Stimulated activated CD4-positive, alpha-beta T cell treated with anti-CD3 and anti-CD28 coated beads, Interleukin-2, amount 100 ng/mL, for 48 hours (primary cell): ENCODE measurements at places on chromosomes 1 and 21.

- DNase-seq, result no peak
These were observed 34.1 kb downstream of the RGSL1 start for GRCh38 chr1:182484067-182484466.

DNA sequence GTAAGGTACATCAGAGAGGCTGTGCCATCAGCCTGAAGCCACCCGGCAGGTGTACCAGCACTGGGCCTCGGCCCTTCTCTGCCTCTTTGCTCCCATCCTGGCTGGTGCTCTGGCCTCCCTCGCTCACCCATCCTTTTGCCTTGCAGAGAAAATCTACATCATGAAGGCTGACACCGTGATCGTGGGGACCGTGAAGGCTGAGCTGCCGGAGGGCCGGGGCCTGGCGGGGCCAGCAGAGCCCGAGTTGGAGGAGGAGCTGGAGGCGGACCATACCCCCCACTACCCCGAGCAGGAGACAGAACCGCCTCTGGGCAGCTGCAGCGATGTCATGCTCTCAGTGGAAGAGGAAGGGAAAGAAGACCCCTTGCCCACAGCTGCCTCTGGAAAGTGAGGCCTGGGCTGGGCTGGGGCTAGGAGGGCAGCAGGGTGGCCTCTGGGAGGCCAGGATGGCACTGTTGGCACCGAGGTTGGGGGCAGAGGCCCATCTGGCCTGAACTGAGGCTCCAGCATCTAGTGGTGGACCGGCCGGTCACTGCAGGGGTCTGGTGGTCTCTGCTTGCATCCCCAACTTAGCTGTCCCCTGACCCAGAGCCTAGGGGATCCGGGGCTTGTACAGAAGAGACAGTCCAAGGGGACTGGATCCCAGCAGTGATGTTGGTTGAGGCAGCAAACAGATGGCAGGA, 24.5 kb upstream of the TNFRSF1B start:
- no peak for DNase-seq

DNA sequence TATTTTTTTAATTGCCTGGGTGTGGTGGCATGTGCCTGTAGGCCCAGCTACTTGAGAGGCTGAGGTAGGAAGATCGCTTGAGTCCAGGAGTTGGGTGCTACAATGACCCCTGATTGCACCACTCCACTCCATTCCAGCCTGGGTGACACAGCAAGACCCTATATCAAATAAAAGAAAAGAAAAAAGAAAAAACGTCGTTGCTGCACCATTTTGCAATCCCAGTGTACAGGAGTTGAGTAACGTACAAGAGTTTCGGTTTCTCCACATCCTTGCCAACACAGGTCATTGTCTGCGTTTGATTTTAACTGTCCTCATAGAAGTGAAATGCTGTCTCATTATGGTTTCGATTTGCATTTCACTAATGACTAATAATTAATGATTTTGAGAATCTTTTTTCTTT, 7.9 kb downstream of the ZNF684 start:
- DNase-seq, result no peak

DNA sequence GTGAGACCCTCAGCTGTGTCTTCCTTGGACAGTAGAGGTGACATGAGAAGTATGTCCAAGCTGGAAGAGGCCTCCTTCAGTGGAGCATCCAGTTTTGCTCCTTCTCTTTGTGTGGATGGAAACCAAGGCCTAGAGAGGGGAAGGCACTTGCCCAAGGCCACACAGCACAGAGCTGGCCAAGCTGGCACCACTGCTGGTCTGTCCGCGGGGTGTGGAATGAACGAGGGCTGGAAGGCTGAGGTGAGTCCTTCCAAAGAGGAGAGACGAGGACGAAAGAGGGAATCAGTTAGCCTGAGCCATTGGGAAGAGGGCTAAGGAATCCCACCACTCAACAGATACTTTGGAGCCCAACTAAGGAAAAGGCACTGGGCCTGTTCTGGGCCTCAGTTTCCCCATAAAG, 27.8 kb upstream of the SELENON start:
- no peak for DNase-seq

DNA sequence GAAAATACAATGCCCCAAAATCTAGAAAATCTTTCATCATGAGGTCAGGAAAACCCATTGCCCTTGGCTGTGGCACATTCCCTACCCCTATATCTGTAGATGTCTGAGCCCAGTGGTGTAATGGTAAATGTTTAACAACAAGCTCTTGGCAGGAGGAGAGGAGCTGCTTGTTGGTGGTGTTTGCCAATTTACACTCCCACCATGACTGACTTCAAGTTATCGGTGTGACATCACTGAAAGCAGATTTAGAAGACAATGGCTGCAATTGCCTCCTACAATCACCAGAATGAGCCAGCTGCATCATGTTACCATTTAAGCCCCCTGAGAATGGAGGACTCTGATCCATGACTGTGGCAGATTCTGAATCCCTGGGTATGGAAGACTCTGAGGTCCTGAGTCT, 70.9 kb downstream of the SDC3 start:
- DNase-seq, result no peak

GRCh38 chr21:37742115-37742514, 174.1 kb downstream of the KCNJ6 start:
- no peak for DNase-seq

- DNase-seq, result no peak
These were observed 52.2 kb upstream of the PRDX6 start for GRCh38 chr1:173424782-173425407.

- DNase-seq, result no peak
These were observed 357.6 kb downstream of the KIF26B start for GRCh38 chr1:245512181-245512888.

- no peak for DNase-seq
These were observed 3.4 kb upstream of the KCNN3 start for GRCh38 chr1:154873321-154873950.
